ENCODE measurements at places on chromosomes 7 and 10.
A peak's percentile ranks its signal among the peaks of the same experiment; 100 is the strongest.

- DNase-seq, result no peak
These were observed 53.5 kb upstream of the TNRC18 start for GRCh38 chr7:5477126-5477525.

DNA sequence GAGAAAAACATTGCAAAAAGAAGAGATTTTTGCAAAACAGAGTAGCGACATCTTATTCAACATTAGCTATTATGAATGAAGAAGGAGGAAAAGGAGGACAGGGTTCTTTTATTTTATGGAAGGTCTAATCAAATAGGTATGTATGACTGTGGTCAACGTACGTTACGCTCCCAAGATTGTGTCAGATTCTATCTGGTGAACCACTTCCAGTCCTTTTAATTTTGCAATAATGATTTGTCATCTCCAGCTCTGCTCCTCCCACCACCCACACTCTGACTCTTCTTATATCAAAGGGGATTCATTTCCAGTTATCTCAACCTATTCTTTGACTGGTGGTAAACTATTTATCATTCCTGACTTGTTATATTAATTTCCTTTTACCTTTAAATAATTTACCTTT is 259.9 kb downstream of the CACNA2D1 start:
- no peak for DNase-seq

DNA sequence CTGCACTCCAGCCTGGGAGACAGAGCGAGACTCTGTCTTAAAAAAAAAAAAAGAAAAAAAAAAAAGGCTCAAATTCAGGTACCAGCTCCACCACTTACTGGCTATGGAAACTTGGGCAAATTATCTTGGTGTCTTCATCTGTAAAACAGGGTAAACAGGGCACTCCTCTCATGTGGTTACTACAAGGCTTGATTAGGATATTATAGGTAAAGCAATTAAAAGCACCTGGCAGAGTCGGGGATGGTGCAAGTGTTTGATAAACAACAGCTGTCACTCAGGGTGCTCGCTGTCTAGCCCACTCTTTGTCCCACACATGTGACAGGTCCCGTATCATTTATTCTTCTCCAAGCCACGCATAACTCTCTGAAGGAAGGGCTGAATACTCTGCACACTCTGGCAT is 96.9 kb downstream of the SORBS1 start:
- DNase-seq, result no peak

- DNase-seq, result no peak
These were observed 529.5 kb upstream of the FZD8 start for GRCh38 chr10:36171556-36171952.

DNA sequence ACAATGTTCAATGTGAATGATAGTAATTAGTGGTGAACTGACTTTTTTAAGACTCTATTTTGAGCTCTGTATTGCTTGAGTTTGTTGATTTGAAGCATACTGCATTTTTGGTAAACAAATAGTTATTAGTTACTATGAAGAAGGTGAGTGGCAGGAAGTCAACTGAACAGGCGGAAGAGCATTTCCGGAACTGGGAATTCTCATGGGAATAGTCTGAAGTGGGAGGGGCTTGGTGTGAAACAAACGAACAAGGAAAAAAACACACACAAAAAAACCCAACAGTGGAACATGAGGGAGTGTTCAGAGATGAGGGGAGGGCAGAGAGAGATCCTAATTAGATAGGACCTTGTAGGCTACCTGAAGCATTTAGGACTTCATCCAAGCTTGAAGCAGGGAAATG is 43.9 kb upstream of the C1QL3 start:
- no peak for DNase-seq

- no peak for DNase-seq
These were observed 19.1 kb downstream of the ZMYND11 start for GRCh38 chr10:154348-154747.

DNA sequence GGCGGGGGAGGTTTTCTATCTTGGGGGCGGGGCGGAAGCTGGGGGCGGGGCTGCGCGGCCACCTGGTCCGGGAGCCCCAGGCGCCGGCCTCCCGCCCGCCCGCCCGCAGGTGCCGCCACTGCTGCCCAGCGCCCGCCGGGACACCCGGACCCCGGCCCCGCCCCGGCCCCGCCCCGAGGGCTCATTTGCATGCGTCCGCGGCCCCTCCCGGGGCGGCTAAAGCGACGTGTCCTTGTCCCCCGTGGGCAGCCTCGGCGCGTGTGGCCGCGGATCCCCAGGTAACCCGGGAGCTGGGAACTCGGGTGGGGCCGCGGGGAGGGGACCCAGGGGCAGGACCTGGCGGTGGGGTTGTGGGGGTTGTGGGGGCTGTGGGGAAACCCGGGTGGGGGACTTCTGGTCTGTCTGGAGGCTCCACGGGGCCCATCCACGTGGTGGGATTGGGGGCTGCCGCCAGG is at the start of gene BHLHA15:
Gene BHLHA15 (plus strand): TSS at position 219 of the 455 bp plus-strand sequence. CDS start 871 bp downstream, outside the sequence.
- DNase-seq, result peak; percentile 30

- no peak for DNase-seq
These were observed 16.7 kb upstream of the HMX3 start for GRCh38 chr10:123119081-123119480.

- DNase-seq, result no peak
These were observed 269.8 kb upstream of the HGF start for GRCh38 chr7:82039621-82040020.

GRCh38 chr10:93165367-93165766 is 91.7 kb downstream of the CYP26A1 start:
- no peak for DNase-seq

GRCh38 chr10:63391812-63392211 is 74.0 kb downstream of the JMJD1C start:
- no peak for DNase-seq

GRCh38 chr10:96288151-96288621 is 16.0 kb upstream of the DNTT start:
- peak; percentile 78 for DNase-seq
